ENCODE measurements at places on chromosomes 4 and X. TPM values are rescaled to one million over a fixed set of nuclear protein-coding genes. Genes with fewer than 3 reads are reported as not detected.
A peak's percentile ranks its signal among the peaks of the same experiment; 100 is the strongest.

RXFP1 gene
- not detected for total RNA-seq

DNA sequence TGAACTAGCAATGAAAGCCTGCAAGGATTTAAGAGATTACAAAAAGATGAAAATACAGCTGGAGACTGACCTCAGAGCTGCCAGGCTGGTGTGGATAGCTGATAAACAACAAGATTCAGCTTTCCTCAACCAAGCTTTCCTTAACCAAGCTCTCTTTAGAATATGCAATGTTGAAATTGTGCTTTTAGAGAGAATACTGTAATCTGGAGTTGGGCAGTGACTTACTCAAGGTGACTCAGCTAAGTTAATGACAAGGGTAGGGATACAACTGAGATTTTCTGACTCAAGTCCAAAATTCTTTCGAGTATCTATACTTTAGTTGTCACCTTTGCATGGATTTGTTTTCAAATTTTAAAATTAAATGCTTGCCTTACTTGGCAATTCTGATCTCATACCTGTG is 98.0 kb downstream of the AMMECR1 start:
- H3K4me3 ChIP-seq, result no peak overlapping the region
- DNase-seq, result no peak
- no peak overlapping the region for H3K27ac ChIP-seq
- H3K4me1 ChIP-seq, result peaks cover 11% of the 10 kb centered on the region
- H3K36me3 ChIP-seq, result peaks cover 10% of the 10 kb centered on the region
- H3K27me3 ChIP-seq, result no peaks in the 10 kb centered on the region

DNA sequence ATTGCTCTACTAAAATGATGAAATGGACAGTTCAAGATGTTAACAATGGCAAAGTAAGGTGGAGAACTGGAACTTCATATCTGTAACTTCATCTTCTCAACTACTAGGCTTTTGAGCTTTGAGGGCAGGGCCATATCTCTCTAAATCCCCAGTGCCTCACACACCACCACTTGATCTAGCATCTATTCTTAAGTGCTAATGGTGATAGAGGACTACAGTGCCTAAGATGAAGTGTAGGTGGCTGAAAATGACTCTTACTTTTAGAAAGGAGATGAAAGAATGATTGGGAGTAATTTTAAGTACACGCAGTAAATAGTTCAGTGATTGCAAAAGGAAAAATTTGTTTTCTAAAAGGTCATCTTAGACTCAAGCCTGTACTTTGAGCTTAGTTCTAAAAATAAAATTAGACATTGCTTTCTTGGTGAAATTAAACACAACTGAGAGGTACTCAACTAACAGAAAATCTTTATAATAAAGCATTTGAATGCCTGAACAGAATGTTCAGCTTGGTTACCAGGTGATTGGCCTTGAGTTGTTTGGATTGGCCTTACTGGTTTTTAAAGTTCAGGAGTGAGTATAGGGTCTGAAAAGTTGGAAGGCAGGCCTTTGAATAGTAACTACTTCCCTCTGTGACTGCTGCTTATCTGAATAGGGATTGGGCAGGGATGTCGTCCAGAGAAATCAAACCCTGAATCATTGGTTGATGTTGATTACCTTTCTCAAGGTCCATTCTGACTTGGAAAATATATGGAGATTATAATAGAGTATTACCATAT is 45.4 kb downstream of the DIAPH2 start:
- no peaks in the 10 kb centered on the region for H3K36me3 ChIP-seq
- no peak for DNase-seq
- H3K27me3 ChIP-seq, result no peaks in the 10 kb centered on the region
- H3K27ac ChIP-seq, result no peak overlapping the region
- no peak overlapping the region for H3K4me3 ChIP-seq

PNMA6A gene
- 0.25 TPM for total RNA-seq

DNA sequence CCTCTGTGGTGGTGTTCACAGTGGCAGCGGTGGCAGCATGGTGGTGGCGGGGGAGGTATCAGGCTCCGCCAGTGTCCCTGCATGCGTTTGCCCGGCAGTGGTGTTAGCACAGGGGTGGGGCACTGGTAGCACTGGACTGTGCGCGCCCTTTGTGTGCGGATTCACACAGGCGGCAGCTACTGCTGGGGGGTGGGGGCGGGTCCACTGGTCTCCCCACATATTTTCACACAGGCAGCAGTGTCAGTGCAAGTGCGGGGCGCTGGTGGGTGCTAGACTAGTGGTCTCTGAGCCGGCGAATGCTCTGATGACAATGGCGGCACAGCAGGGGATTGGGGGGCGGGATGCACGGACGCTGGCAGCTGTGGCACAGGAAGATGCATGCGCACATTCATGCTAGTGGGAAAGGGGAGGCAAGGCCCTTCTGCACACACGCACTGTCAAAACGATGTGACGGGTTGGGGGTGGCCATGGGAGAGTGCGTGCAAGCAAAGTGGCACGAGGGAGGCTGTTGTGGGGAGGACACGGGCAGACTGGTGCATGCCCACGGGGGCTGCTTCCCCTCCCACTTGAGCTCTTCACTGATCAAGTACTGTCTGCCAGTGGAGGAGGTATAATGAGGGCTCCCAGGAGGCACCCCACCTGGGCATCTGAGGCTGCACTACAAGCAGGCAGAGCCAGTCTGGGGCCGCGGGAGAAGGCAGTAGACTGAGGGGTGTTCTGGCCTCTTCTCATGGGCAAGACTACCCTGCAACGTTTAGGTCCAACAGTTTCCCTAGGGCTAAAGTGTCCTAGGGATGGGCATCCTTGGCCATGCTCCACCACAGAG is 53.0 kb downstream of the POF1B start:
- H3K4me3 ChIP-seq, result no peak overlapping the region
- no peak for DNase-seq
- H3K27ac ChIP-seq, result no peak overlapping the region
- H3K27me3 ChIP-seq, result no peaks in the 10 kb centered on the region

- H3K36me3 ChIP-seq, result no peaks in the 10 kb centered on the region
- H3K4me3 ChIP-seq, result no peak overlapping the region
- H3K27me3 ChIP-seq, result peaks cover 17% of the 10 kb centered on the region
- DNase-seq, result no peak
- H3K27ac ChIP-seq, result no peak overlapping the region
- H3K4me1 ChIP-seq, result no peaks in the 10 kb centered on the region
These were observed 3.2 kb downstream of the HTRA3 start for GRCh38 chr4:8272472-8273428.

- no peak overlapping the region for H3K4me3 ChIP-seq
- H3K27me3 ChIP-seq, result peaks cover 2% of the 10 kb centered on the region
- no peaks in the 10 kb centered on the region for H3K36me3 ChIP-seq
- no peaks in the 10 kb centered on the region for H3K4me1 ChIP-seq
- no peak for DNase-seq
These were observed 9.6 kb downstream of the ADGRG4 start for GRCh38 chrX:136310411-136310810.

GRCh38 chr4:7701866-7702649 is 237.6 kb downstream of the AFAP1 start:
- no peak for DNase-seq
- H3K27ac ChIP-seq, result no peak overlapping the region
- no peaks in the 10 kb centered on the region for H3K36me3 ChIP-seq
- no peak overlapping the region for H3K4me3 ChIP-seq
- H3K4me1 ChIP-seq, result no peaks in the 10 kb centered on the region

AVPR2 gene
- total RNA-seq, result not detected

DNA sequence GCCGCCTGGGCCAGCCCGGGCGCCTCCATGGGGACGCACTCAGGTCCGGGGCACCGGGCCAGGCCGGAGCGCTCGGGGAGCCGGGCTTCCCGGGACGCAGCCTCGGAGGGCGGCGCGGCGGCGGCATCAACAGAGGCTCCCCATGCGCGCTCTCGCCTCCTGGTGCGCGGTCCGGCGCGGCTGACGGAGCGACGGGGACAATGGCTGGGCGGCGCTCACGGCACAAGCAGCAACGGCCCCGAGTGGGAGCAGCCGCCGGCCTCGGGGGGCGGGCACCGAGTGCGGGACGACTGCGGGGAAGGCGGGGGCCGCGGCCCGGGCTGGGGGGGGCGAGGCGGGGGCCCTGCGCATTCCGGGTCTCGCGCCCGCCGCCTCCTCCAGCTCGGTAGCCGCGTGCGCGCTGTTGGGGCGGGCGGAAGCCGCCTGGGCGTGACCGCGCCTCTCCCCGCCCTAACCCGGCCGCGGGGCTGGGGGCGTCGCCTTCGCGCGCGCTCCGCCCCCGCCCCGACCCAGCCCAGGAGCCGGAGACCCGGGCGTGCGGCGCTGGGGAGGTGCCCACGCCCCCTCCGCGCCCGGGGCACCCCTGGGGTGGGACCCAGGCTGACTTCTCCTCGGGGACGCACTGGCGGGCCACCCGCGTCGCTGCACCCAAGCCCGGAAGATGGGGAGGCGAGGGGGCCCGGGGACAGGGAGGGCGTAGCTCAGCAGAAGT is at the start of gene PRKX:
Gene PRKX, minus strand, starts transcription at position 425 of the 712 bp plus-strand sequence. Its CDS starts 396 bp downstream, at position 29.
- peak; percentile 77 for DNase-seq
- no peaks in the 10 kb centered on the region for H3K27me3 ChIP-seq
- H3K36me3 ChIP-seq, result peaks cover 26% of the 10 kb centered on the region
- H3K4me1 ChIP-seq, result peaks cover 24% of the 10 kb centered on the region
- H3K4me3 ChIP-seq, result peak within 1 kb of the TSS; percentile 99

GRCh38 chr4:22215084-22215483 is 266.5 kb upstream of the KCNIP4 start:
- DNase-seq, result no peak
- no peaks in the 10 kb centered on the region for H3K27me3 ChIP-seq
- no peak overlapping the region for H3K27ac ChIP-seq
- no peaks in the 10 kb centered on the region for H3K36me3 ChIP-seq
- no peak overlapping the region for H3K4me3 ChIP-seq

- no peaks in the 10 kb centered on the region for H3K36me3 ChIP-seq
- H3K27ac ChIP-seq, result no peak overlapping the region
- H3K4me3 ChIP-seq, result no peak overlapping the region
- DNase-seq, result no peak
- H3K27me3 ChIP-seq, result peaks cover 1% of the 10 kb centered on the region
- H3K4me1 ChIP-seq, result peaks cover 24% of the 10 kb centered on the region
These were observed 141.8 kb downstream of the SMIM20 start for GRCh38 chr4:26055855-26056254.

- no peak for DNase-seq
- H3K36me3 ChIP-seq, result no peaks in the 10 kb centered on the region
- no peak overlapping the region for H3K27ac ChIP-seq
These were observed 2.2 kb downstream of the AR start for GRCh38 chrX:67545893-67546495.

DNA sequence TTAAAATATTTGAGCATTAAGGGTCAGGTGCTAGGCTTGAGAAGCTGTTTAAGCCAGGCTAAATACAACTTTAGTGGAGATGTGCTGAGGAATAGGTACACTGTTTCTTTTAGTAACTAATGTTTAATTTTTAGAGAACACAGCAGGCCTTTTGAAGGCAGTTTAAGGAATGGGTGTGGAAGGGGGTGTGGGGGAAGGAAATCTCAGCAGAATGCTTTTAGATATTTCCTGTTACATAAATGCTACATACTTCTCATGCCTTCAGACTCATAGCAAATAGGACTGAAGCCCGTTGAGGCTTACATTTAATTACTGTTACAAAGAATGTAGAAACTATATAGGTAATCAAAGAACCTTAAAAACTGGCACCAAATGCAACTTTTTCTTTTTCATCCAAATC is 66.3 kb downstream of the WWC2 start:
- H3K4me3 ChIP-seq, result no peak overlapping the region
- H3K27ac ChIP-seq, result no peak overlapping the region
- H3K4me1 ChIP-seq, result no peaks in the 10 kb centered on the region
- peaks cover 9% of the 10 kb centered on the region for H3K27me3 ChIP-seq
- H3K36me3 ChIP-seq, result no peaks in the 10 kb centered on the region

DNA sequence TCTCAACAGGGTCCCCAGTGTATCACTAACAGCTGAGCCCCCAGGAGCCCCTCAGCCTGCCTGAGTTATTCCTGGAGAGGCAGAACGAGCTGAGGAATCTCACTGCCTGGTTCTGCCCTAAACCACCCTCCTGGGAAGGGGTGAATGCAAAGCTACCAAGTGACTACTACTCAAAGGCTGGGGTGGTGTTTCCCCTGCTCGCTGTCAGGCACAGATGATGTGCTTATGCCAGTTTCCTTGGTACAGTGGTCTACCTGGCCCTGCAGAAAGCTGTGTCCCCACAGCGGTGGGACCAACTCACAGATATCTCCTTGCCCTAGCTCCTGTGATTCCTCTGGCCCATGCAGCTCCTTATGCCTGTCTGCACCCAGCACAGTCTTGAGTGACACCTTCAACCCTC is 35.4 kb upstream of the ASMTL start:
- no peak overlapping the region for H3K4me3 ChIP-seq
- H3K27me3 ChIP-seq, result no peaks in the 10 kb centered on the region
- peaks cover 76% of the 10 kb centered on the region for H3K36me3 ChIP-seq
- H3K27ac ChIP-seq, result peak overlapping the region; percentile 48
- DNase-seq, result no peak

CLDN34 gene
- total RNA-seq, result not detected

Measured in activated CD4-positive, alpha-beta memory T cell treated with anti-CD3 and anti-CD28 coated beads, Interleukin-2, amount 10 ng/mL, durations not matched to agents 7 days and 5 days (primary cell).